ENCODE measurements at places on chromosomes 7 and 10.
A peak's percentile ranks its signal among the peaks of the same experiment; 100 is the strongest.

GRCh38 chr7:110891197-110891596 lies 199.7 kb upstream of the LRRN3 start:
- DNase-seq: no peak

DNA sequence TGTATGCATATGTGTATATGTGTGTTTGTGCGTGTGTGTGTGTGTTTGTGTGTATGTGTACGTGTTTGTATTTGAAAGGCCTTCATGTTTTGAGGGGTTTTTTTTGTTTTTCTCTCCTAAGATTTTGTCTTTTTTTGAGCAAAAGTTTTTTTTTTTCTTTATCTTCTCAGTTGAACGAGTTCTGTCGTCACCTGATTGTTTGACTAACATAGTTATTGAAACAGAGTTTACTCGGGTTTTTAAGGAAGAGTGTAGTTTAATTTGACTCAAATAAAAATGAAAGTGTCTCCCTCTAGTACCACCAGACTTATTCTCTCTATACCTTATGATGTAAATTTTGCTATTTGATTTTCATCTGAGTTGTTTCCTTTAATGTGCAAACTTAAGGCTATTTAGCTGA lies 73.5 kb downstream of the ST8SIA6 start:
- DNase-seq: no peak

GRCh38 chr10:7230036-7230435 lies 180.8 kb downstream of the SFMBT2 start:
- DNase-seq: no peak

DNA sequence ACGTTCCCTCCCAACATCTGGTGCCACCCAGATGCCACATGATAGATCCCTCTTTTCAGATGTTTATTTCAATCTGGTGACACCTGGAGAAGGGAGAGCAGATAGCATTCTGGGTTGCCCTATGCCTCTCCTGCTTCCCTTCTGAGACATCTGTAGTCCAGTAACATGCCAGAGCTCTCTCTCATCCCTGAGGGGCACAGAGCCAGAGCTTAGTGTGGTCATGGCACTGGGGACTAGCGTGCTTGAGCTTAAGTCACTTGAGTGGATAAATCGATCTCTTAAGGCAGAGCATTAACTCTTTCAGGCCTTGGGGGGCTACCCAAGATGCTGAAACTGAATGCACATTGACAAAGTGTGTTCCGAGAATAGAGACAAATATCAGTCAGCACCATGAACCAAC lies 47.9 kb downstream of the WNT2 start:
- peak; percentile 53 for DNase-seq

GRCh38 chr10:77641788-77642397 lies 4.3 kb upstream of the KCNMA1 start:
- peak; percentile 84 for DNase-seq

GRCh38 chr10:128211064-128211504 lies 84.9 kb upstream of the MKI67 start:
- no peak for DNase-seq

DNA sequence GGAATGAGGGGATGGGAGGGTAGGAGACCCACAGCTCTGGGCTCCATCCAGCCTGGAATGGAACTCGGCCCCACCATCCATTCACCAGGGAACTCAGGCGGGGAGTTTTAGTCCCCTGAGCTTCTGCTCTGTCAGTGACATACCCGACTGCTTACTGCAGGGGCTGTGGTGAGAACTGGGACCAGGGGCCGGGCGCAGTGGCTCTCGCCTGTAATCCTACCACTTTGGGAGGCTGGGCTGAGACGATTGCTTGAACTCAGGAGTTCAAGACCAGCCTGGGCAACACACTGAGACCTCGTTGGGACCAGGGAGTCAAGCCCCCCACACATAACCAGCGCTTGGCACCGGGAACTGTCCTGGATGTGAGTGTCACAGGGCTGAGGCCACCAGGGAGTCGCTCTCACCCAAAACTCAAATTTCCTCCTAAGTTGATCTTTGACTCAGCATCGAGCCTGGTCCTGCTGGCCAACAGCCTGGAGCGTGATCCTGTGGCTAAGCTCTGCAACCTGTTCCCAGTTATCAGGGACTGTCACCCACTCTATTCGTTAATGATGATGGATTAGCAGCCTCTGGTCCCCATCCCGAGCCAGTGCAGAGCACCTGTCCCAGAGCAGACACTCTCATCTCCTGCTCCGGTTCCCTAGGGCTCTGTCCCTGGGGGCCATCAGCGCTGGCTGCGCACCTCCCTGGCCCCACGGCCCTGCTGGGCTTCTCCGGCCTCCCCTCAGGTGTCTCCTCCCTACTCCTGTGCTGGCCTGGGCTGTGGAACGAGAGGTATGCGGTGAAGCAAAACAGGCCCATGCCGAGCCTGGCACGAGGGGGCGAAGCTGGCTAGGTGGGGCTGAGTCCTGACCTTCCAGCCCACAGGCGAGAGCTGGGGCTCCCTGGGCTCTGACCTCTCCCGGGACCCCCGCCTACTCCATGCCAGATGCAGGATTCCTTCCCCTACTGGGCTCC lies 902 bp upstream of the CLDN15 start:
- DNase-seq: peak; percentile 35

DNA sequence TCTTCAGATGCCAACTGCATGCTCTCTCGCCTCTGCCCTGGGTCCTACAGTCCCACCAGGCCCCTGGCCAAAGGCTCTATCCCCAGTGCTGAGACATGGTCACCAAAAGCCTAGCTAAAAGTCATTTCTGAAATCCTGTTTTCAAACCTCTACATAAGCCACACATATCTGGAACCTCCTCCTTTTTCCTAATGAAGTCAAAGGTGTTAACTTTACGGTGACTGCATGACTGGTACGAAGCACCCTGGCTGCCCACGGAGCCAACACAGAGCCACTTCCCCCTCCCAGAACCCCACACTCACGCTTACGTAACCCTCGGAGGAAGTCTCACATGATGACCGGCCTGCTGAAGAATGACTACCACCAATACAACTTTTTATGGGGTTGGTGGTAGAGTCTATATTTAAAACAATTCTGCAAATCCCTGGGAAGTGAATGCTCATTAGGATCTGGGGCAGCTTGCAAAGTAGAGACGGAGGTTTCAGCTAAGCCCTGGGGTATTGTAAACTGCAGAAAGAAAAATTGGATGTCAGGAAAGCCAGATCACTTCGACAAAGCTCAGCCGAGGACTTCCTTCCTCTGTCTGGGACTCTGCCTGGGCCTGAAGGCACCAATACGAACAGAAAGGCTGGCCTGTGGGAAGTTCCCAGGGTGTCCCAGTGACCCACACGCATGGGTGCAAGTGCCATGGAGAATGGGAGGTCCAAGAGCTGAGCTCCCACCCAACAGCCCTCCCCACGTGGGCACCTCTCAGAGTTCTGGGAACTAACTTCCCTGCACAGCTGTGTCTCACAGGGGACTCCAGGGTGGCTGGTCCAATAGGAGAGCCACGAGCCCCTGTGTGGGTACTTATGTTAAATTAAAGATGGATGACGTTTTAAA lies 50.7 kb downstream of the PDGFA start:
- no peak for DNase-seq

DNA sequence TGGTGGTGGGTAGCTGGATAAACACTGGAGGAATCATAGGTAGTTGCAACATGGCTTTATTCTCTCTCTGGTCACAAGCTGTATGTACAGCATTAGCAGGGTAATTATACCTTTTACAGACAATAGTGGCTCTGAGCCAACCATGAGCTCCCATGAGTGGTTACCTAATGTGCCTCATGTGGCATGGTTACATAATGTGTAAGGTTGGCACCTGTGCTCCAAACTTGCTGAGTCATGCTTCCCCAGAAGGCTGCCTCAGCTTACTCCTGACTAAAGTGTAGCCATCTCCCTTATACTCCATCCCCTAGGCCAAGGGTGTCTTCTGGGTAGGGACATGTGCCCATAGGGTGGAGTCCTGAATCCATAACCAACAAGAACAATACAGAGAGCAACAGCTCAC lies 345.3 kb upstream of the SEMA3C start:
- peak; percentile 2 for DNase-seq

DNA sequence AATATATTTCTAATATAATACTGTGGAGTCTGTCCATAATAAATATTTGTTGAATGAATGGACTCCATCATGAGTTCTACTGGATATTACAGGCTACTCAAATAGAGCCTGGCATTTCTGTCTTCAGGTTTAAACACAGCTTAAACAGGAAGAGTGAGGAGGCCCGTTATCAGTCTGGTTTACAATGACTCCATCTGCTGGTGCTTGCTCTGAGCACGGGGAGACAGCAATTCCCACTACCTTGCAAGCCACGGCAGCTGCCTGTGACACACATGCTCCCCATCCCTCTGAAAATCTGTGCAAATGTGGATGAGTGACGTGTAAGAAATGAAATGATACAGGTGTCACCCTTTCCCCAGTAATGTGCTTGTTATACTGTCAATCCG lies 293.5 kb upstream of the IMMP2L start:
- DNase-seq: peak; percentile 25

DNA sequence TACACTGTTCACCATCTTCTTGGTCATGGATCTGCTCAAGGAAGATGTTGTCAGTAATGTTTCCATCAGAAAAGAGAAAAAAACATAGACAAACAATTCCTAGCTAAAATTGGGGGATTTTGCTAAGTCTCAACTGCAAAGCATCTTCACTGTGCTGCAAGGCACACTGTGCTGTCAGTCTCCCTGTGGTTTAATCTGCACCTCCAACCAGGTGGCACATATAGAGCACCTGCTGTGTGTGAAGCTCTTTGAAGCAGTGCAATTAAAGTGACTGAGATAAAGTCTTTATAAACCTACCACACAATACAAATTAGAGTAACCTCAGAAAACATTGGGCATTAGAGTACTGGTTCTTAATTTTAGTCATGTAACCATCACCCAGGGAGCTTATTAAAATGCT lies 6.3 kb downstream of the NRAP start:
- DNase-seq: no peak

DNA sequence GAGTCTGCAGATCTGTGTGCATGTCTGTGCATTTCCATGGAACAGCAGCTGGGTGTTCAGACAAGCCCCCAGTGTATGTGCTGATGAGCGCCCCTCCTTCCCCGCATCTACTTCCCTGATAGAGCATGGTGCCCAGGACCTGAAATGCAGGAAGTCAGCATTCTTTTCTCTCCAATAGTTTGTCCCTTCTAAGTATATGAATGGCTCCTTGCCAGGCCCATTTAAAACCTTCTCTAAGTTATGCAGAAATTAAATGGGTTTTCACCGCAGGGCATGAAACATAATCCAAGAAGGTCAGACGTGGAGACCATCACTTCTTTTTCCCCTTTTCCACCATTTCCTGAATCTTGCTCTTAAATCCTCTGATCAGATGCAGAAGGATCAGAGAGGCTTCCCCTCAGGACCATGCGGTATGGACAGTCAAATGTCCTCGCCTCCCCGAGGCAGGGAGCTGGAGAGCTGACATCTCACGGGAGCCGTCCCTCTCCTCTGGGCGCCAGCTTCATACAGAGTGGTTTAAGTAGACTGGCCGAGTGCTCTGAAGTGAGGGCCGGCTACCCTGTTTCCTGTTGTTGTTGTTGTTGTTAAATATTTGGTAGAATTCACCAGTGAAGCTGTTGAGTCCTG lies 155.3 kb downstream of the C10orf105 start:
- no peak for DNase-seq

- peak; percentile 84 for DNase-seq
These were observed 159.1 kb upstream of the EEPD1 start for GRCh38 chr7:35993676-35994606.

DNA sequence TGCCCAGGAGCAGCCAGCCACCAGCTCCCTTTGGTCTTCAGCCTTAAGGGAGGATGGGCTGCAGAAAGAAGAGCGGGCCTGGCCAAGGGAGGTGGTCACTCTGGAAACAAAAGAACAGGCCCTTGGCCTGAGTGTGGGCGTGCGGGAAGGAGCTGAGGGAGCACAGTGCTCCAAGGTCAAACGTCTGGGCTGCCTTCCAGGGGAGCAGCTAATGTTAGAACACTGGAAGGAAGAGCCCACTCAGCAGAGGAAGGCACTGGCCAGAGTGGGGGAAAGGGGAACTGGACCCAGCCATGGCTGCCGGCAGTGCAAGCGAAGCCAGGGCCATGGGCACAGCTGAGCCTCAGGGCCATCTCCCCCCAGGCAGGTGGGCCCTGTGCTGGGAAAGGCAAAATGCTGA lies 42.7 kb downstream of the FAM53B start:
- peak; percentile 90 for DNase-seq

- peak; percentile 68 for DNase-seq
These were observed at the start of gene PANK1 for GRCh38 chr10:89644967-89645741. Gene PANK1 (minus strand): TSS chr10:89645242. CDS start chr10:89644891, 351 bp downstream.

GRCh38 chr10:117503244-117504205 lies 39.0 kb upstream of the EMX2 start:
- peak; percentile 18 for DNase-seq

GRCh38 chr7:151671514-151671913 lies 151.8 kb upstream of the RHEB start:
- DNase-seq: no peak

- DNase-seq: no peak
These were observed 256.2 kb upstream of the SEMA3A start for GRCh38 chr7:84450772-84451171.

DNA sequence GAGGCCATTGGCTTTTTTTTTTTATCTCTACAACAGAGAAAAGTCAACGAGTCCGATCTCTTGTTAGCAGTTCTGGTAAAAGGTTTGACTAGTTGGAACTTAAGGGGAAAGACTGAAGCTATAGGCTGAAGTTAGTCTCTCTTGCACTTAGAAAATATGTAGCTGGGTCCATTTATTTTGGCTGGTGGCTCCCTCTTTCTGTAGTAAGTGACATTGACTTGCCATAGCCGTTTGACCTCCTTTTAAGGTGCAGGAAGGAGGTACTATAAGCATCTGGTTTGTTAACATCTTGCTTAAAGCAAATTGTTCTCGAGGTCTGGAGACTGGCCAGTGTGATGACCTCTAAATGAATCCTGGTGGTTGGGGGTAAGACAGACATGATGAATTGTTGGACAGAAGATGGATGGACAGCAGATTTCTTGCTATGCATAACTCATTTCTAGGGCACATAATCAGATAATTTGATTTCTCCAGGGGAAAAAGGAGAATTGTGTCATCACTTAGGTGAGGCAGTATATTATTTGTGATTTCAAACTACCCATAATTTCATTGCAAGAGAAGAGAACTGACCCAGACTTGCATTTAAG lies 356.3 kb upstream of the GALNT17 start:
- DNase-seq: peak; percentile 41

All from fibroblast of mammary gland (primary cell).